Mesenchymal stem cell (in vitro differentiated cells and primary cell): ENCODE measurements at places on chromosomes 11 and 22.

DNA sequence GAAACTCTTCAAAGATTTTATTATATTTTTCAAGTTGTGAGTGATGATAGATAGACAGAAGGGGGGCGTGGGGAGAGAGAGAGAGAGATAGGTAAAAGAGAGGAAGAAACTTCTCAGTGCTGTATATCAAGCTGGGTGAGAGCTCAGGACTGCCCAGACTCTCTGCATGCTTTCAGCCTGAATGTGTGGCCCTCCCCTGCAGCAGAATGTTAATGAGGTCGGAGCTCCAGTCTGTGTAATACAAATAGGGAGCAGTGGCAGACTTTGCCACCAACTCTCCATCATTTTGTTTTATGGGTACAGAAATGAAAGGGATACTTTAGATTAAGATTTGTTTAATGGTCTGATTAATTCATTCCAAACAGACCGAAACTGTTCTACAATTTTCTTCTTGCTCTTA is 752.8 kb downstream of the OPCML start:
- H3K27me3 ChIP-seq: no peaks in the 10 kb centered on the region
- no peak overlapping the region for H3K27ac ChIP-seq
- no peaks in the 10 kb centered on the region for H3K4me1 ChIP-seq
- no peaks in the 10 kb centered on the region for H3K36me3 ChIP-seq

GRCh38 chr11:134097166-134097565 is 28.3 kb downstream of the JAM3 start:
- no peaks in the 10 kb centered on the region for H3K27me3 ChIP-seq
- no peak overlapping the region for H3K4me3 ChIP-seq
- no peak for DNase-seq
- no peak overlapping the region for H3K27ac ChIP-seq

DNA sequence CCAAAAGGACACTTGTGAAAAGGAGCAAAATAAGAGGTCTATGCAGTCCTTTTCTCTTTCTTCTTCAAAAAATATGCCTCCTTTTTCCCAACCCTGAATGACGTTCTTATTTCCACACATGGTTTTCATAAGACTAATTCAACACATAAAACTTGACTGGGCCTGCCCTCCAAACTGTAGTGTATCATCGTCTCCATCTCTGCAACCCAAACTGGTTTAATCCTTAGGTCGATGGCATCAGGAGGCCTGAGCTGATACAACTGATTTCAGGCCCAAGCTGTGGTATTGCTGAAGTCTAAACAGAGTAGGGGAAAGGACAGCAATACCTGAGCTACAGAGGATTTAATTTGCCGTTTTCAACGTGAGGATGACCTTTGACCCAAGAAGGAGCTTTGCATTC is 130.0 kb upstream of the MTNR1B start:
- no peak for DNase-seq
- H3K4me3 ChIP-seq: no peak overlapping the region
- H3K27ac ChIP-seq: no peak overlapping the region
- H3K36me3 ChIP-seq: peaks cover 3% of the 10 kb centered on the region
- no peaks in the 10 kb centered on the region for H3K27me3 ChIP-seq
- peaks cover 2% of the 10 kb centered on the region for H3K4me1 ChIP-seq

DNA sequence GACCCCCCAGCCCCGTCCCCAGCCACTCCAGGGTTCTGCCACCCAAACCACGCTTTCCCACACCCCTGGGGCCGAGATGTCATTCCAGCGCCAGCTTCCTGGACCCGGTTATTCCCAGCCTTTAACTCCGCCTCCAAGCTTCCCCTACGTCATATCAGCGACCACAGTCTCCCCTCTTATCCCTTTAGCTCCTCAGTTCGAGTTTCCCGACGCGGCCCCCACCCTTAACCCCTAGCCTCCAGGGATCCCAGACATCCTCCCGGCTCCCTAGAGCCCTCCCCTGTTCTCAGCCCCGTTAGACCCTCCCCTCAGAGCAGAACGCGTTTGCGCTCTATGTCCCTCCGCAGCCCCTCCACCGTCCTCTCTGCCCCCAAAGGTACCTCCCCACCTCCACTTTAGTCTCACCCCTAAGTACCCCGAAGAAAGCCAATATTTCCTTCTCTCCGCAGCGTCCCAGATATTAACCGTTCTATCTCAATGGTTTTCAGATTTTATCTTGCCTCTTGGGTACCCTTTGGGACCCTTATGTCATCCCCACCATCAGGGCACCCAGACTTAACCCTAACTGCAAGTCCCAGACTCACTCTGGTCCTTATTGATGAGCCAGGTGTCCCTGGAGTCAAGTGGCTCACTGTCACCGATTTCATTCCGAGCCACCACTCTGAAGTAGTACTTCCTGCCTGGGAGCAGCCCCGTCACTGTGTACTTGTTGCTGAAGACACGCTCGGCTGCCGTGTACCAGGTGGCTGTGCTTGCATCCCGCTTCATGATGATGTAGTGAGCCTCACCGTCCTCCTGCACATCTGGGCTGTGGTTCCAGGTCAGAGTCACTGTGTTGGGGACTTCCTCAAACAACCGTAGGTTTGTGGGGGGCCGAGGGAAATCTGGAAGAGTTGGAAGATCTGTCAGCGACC is 8.0 kb downstream of the TMEM86A start:
- no peaks in the 10 kb centered on the region for H3K36me3 ChIP-seq
- no peak for DNase-seq
- no peak overlapping the region for H3K27ac ChIP-seq
- H3K4me3 ChIP-seq: no peak overlapping the region

DNA sequence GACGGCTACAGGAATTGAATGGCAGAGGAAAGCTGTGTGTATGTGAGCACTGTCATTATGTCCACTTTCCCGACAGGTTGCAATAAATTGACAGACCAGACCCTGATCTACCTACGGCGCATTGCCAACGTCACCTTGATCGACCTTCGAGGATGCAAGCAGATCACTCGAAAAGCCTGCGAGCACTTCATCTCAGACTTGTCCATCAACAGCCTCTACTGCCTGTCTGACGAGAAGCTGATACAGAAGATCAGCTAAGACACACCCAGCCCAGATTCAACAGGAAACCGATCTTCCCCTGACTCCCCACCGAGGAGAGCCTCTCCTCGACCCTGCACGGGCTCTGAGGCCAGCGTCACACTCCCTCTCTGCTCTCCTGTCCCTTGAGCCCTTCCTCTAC is 11.5 kb upstream of the GRK2 start:
- peaks cover 67% of the 10 kb centered on the region for H3K36me3 ChIP-seq
- no peak for DNase-seq
- no peaks in the 10 kb centered on the region for H3K4me1 ChIP-seq
- no peak overlapping the region for H3K27ac ChIP-seq
- H3K27me3 ChIP-seq: no peaks in the 10 kb centered on the region

GRCh38 chr11:1516273-1517067 is 29.9 kb upstream of the MOB2 start:
- H3K4me3 ChIP-seq: no peak overlapping the region
- no peaks in the 10 kb centered on the region for H3K36me3 ChIP-seq
- H3K27ac ChIP-seq: no peak overlapping the region

DNA sequence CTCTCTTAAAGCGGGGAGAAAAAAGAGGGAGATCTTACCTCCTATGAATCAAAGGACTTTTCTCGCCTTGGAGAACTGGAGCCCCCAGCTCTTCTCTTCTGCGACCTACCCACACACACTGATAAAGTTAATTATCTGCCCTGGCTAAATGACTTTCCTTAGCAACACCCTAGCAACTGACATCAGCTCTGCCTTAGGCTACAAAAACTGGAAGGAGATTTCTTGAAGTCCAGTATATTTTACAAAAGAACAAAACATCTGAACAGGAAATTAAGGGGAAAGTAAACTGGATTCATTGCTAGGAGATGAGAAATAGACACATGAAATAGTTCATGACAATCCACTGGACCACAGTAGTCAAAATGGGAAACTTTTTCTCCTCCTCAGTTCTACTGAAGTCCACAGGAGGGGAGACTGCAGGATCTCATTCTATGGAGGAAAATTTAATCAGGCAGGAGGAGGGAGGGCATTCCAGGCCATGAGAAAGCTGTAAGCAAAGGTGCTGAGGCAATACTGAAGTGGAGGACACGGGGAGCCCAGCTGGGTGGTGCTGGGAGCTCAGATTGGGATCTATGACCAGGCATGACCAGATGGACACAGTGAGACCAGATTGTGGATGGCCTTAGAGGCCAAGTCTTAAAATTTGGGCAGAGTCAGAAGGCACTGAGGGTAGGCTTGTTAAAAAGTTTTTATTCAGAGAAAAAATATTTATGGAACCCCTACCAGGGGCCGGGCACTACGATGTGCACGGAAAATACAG is 3.7 kb upstream of the SPON1 start:
- no peaks in the 10 kb centered on the region for H3K36me3 ChIP-seq
- H3K27me3 ChIP-seq: peaks cover 80% of the 10 kb centered on the region
- DNase-seq: no peak
- no peak overlapping the region for H3K27ac ChIP-seq

DNA sequence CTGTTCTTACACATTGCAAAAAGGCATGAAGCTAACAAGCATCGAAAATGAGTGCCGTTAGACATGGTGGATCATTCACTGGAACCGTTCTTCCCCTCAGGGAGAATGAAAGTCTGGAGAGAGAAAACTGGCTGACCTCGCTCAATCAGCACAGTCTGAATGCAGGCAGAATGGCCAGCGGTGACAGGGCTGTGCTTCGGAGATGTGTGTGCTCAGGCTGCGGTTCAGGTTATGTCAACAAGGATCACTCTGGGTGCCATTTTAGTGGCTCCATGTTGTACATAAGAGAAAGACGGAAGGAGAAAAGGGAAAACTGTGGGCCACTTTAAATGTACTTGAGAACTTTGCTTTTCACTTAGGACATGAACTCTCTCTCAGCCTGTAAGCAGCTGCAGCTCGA is 749.8 kb upstream of the ARHGAP42 start:
- no peaks in the 10 kb centered on the region for H3K27me3 ChIP-seq
- no peak overlapping the region for H3K27ac ChIP-seq
- H3K4me1 ChIP-seq: peaks cover 1% of the 10 kb centered on the region
- no peak overlapping the region for H3K4me3 ChIP-seq

DNA sequence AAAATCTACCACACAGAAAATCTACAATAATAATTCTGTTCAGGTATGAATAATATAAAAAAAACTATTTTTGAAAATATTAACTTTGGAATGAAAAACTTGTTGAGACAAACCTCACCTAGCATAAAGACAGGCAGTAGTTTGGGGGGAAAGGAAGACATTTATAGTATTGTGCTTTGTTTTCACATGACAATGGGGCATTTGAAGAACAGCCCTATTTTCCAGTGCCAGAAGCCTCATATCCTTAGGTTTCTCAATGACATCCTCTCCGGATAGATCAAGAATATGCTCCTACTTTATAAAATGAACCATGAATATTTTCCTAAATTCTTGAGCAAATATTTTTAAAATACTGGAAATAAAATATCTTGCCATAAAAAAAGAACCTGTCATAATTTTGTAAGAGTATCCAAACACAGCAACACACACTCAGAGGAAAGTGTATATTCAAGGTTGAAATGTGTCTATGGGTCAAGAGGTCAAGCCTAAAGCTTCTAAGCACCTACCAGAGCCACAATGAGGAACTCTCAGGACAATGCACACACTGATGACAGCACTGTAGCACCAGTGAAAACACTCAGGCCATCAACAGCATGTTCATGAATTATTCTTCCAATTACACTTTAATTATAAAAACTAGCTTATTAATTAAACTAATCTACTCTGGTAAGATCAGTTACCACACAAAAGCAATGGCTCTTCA is 68.7 kb downstream of the MRTFA start:
- H3K36me3 ChIP-seq: no peaks in the 10 kb centered on the region
- H3K27me3 ChIP-seq: no peaks in the 10 kb centered on the region
- no peak for DNase-seq
- peak overlapping the region; percentile 92 for H3K27ac ChIP-seq
- peaks cover 10% of the 10 kb centered on the region for H3K4me1 ChIP-seq

DNA sequence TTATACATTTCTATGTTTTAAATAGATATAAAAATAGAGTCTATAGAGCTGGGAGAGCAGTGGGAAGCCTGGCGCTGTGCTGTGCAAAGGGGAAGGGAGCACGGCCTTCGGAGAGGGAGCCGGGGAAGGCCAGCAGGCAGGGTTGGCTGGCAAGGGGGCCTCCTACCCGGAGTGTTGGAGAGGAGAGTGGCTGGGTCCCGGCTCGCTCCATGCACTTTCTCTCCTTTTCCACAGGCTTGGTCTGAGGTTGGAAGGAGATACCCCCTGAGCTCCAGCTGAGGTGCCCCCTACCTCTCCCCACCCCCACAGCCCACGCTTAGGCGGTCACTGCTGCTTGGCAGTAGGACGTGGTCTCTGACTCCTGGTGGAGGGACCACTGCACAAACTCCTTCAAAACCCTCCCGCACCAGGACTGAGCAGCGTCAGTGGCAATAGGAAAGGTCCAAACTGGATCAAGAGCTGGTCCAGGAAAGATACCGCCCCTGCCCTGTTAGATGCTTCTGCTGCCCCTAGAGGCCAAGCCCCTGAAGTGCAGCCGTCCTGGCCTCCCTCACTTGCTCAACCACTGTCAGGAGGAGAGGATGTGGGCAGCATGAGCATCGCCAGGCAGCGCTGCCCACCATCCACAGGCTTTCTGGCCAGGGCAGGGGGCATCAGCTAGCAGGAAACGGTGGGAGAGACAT is 52.9 kb downstream of the SYT13 start:
- peaks cover 5% of the 10 kb centered on the region for H3K4me1 ChIP-seq
- no peaks in the 10 kb centered on the region for H3K36me3 ChIP-seq
- H3K27me3 ChIP-seq: peaks cover 33% of the 10 kb centered on the region

GRCh38 chr11:114276077-114276476 is 20.1 kb upstream of the NNMT start:
- DNase-seq: no peak
- no peaks in the 10 kb centered on the region for H3K36me3 ChIP-seq
- peaks cover 9% of the 10 kb centered on the region for H3K4me1 ChIP-seq
- peaks cover 47% of the 10 kb centered on the region for H3K27me3 ChIP-seq

DNA sequence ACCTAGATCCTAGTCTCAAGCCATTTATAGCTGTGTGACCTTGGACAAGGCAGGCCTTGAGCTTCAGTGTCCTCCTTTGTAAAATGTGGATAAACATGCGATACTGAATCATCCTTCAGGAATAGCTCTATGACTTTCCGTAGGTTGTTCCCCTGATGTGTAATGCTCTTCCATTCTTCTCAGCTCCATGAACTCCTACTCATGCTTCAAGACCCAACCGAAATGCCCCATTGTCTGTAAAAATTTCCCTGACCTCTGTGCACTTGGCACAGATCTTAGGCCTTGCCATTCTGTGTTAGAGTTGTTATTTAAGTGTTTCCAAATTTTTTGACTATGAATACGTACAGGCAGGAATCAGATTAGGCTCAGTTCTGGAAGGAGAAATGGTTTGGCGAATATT is 3.3 kb upstream of the BEST1 start:
- H3K27ac ChIP-seq: no peak overlapping the region
- H3K4me1 ChIP-seq: peaks cover 6% of the 10 kb centered on the region
- no peaks in the 10 kb centered on the region for H3K36me3 ChIP-seq
- H3K27me3 ChIP-seq: no peaks in the 10 kb centered on the region
- peak; percentile 35 for DNase-seq

GRCh38 chr22:50620593-50621355 is 7.2 kb downstream of the ARSA start:
- peak; percentile 83 for DNase-seq
- H3K27me3 ChIP-seq: peaks cover 32% of the 10 kb centered on the region
- no peak overlapping the region for H3K4me3 ChIP-seq
- H3K27ac ChIP-seq: no peak overlapping the region
- no peaks in the 10 kb centered on the region for H3K36me3 ChIP-seq
- H3K4me1 ChIP-seq: peaks cover 3% of the 10 kb centered on the region
